ENCODE measurements at places on chromosomes 4 and X. TPM values are rescaled to one million over a fixed set of nuclear protein-coding genes. Genes with fewer than 3 reads are reported as not detected.

ARSJ gene
- total RNA-seq: 2.0 TPM

DNA sequence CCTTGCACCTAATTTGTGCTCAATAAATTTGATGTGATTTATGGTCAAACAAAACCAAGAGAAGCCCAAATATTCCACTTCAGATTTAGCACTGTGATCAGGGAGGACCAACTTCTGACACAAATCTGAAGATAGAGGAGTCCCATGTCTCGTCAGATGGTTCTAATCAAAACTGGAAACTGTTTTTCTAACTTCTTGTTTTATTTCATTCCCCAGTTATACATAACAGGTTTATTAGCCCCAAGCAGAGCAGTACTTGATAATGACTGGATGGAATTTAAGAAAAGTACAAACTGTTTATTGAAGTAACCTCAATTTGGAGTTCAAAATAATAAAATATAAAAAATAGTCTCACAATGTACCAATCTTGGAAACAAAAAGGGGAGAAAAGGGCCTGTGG lies 310.3 kb downstream of the LDB2 start:
- DNase-seq: no peak

AKAP14 gene
- total RNA-seq: not detected

GRCh38 chrX:87409113-87409841 lies 108.3 kb upstream of the KLHL4 start:
- no peak for DNase-seq

ABLIM2 gene
- total RNA-seq: 29.1 TPM

PRSS48 gene
- total RNA-seq: not detected

DNA sequence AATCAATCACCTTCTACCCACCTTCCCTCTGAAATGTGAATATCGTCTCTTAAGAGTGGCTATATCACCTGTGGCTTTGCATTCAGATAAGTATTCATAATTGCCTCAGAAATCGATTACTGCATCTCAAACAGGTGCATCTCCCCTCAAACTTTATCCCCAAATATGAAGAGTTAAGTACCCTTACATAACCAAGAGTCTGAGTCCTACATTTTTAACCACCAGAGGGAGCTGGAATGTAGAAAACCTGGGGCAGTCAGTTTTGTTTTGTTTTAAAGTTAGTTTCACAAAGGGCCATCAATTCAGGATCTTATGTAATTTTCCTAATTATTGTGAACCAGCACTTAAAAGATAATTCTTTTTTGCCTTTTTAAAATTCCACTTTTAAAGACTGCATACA lies 5.7 kb downstream of the TCEANC start:
- DNase-seq: no peak

- no peak for DNase-seq
These were observed 301.6 kb downstream of the FAM47B start for GRCh38 chrX:35244088-35244741.

DNA sequence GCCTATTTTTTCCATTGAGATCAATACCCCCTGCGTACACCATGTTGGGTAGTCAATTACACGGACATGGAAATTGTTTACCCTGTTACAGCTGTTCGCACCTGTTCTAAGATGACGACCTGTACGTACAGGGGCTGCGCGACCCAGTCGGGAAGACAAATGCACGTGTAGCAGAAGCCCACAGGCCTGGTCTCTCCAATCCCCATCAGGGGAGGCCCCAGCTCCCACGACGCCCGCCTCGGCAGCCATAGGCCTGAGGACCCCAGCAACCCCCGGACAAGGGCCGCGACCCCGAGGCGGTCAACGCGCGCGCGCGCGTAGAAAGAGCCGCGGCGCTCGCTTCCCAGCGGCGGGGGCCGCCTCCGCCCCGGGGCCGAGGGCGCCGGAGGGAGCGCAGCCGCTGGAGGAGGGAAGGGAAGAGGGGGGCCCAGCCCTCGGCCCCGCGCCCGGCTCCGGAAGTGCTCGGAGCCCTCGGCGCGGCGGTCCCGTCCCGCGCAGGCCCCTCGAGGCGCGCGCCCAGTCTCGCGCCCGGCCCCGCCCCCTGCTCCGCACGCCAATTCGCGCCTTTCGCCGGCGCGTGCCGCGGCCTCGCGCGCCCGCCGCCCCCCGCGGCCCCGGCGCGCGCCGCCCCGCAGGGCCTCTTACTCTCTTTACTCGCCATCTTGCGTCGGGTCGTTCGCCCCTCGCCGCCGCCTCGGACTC lies 618 bp downstream of the RBBP7 start:
- no peak for DNase-seq

DNA sequence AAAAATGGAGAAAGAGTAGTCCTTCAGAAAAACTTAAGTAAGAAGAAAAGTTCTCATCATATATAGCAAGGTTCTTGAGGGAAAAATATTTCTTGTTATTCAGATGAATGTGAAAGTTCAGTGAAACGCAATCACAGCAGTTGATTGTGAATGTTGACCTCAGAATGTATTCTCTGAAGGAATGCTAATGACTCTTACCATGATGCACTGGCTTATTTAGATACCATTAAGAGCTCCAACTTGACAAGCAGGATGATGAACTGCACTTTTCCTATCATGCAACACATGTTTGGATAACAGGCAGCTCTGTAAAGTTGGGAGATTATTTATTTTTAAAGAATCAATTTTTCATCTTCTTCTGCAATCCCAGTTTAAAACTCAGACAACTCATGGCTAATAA lies 115.5 kb upstream of the MYOZ2 start:
- no peak for DNase-seq

ETDB gene
- total RNA-seq: not detected

- no peak for DNase-seq
These were observed 297.9 kb downstream of the GPM6A start for GRCh38 chr4:175514174-175514573.

SHROOM2 gene
- 5.0 TPM for total RNA-seq

DNA sequence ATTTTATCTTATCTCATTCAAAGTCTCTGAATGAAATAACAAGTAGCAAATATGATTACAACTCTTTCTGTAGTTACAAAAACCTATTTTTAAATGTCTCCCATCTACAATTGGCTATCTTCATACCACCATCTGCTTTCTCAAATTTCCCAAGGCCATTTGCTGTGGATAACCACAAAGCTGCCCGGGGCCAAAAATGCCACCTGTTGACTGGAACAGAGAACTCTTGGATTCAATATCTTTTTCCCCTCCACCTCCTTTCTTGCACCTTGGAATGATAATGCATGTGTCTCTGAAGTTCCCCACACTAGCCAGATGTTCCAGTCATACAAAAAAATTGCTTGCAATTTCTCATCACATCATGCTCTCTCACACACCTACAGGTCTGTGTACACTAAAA lies 93.3 kb upstream of the SCML1 start:
- no peak for DNase-seq

DNA sequence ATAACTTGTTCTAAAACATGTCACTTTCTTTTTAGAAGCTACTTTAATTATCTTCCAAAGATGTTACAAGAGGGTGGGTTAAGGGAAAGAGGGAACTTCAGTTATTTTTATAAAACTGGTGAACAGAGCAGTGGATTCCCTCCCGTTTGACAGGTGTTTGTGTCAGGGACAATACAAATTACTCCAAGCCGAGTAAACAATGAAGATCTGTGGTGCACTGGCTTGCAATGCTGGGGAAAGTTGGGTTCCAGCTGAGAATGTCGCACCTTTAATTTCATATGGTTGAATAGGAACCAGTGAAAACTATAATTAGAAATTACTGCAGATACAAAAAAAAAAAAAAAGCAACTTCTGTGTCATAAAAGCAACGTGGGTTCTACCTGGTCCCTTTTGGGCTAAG lies 98.6 kb upstream of the TTC29 start:
- DNase-seq: no peak

DNA sequence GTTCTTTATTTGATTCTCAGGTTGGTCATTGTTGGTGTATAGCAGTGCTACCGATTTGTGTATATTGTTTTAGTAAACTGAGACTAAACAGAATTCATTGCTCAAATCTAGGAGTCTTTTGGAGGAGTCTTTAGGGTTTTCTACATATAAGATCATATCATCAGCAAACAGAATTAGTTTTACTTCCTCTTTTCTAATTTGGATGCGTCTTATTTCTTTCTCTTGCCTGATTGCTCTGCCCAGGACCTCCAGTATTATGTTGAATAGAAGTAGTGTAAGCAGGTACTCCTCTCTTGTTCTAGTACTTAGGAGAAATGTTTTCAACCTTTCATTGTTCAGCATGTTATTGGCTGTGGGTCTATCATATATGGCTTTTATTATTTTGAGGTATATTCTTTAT lies 92.6 kb downstream of the IQCM start:
- DNase-seq: no peak

FAM9B gene
- not detected for total RNA-seq

IL2 gene
- total RNA-seq: not detected

DNA sequence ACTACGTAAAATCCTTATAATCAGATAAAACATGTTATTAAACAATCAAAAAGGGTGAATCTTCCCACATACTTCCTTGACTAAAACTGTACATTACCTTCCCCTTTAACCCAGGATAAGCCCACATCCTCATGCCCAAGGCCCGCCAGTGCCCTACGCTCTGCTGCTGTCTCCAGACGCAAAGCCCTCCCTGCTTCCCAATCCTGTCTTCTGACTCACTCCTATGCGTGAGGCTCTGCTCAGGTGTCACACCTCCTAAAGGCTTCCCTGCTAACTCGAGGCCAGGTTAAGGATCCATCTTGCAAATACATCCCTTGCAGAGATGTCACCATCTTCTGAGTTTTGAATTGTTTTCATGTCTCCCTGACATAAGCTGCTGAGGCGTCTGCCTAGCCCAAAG lies 61.6 kb downstream of the STX18 start:
- DNase-seq: no peak

DNA sequence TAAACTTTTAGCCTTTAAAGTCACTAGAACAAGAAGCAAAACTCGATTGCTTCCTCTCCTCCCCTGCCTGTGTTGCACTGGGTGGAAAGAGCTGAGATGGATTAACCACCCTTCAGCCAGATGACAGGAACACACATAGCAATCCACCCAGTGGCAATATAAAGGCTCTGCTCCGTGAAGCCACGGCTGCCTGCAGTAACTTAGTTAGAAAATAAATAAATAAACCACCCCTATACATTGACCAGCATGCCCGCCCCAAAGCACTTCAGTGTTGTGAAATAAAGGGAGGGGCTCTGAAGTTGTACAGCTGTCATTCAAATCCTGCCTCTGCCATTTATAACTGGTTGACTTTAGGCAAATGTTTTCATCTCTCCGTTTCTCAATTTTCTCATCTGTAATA lies 217.1 kb upstream of the LDB2 start:
- no peak for DNase-seq

WNK3 gene
- total RNA-seq: 2.2 TPM

GRCh38 chr4:96194993-96195392 lies 355.1 kb downstream of the PDHA2 start:
- DNase-seq: no peak

TLR8 gene
- total RNA-seq: 1.8 TPM

CT45A3 gene
- total RNA-seq: not detected

DNA sequence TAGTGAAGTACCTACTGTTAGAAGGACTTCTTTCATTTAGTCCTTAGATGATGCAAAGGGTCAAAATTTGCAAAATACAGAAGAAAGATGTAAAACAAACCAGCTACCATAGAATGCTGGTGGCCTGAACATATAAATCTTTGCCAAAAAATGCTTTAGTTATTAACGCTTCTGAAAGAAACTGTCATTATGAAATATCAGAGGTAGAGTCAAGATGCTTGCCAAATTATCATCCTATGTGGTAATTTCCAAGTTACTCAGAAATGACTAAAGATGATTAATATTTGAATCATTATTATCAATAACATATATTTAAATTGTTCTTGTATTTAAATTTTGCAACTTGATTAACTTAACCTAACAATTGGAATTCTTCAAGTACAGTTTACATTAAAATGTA lies 588.4 kb upstream of the FAM241A start:
- DNase-seq: no peak

DNA sequence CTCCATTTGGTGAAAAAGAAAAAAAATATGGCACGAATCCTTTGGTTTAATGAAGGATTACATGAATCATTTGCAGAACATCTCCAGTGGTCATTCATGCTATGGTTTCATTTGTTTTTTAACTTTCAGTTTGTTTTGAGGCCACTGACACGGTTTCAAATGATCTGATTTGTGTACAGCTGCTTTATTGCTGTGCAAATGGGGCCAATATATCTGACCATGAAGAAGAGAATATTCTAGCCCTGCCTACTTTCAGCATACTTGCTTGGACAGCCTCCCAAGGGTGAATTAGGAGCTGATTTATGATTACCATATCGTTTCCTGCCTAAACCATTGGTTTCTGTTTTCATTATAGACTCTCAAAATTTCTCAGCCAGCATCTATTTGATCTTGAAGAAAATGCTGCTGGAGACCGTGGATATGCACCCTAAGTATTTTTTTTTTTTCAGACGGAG lies 30.7 kb downstream of the SPARCL1 start:
- no peak for DNase-seq

All from tibial nerve (tissue), 4 donors.